Esophagus squamous epithelium (tissue), 5 donors: ENCODE measurements at places on chromosomes 6 and 20.

DNA sequence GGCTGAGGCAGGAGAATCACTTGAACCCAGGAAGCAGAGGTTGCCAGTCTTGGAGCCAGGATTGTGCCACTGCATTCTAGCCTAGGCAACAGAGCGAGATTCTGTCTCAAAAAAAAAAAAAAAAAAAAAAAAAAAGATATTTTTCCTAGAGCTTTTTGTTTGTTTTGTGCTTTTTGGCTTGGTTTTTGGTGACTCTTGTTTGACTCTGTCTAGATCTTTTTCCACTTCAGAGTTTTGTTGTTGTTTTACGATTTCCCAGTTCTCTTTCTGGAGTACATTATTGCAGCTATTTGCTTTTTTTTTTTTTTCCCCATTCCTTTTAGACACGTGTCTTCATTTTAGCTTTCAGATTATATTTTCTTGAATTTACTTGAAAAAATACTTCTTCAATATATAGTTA, 67.0 kb upstream of the AKAP12 start:
- DNase-seq: no peak

GRCh38 chr6:141048451-141048850, 1084.3 kb upstream of the GJE1 start:
- DNase-seq: no peak

DNA sequence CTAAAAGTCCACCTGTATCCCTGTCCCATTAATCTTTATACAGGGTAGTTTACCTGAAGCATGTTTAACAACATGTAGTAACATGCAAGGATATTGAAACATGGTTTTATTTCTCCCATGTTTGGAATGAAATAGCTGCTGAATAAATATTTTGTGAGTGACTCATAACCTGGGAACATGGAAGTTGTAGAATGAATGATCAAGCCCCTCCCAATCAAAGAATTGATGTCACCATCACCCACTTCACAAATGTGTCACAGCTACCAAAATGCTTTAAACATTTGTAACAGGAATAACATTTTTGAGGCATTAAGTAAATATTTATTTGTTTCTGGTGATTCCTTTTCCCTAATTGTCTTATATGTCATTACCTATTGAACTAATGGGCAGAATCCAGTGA, 58.9 kb upstream of the TNFAIP3 start:
- DNase-seq: no peak

- DNase-seq: no peak
Observed at GRCh38 chr6:79600812-79601609, 30.1 kb upstream of the SH3BGRL2 start.

DNA sequence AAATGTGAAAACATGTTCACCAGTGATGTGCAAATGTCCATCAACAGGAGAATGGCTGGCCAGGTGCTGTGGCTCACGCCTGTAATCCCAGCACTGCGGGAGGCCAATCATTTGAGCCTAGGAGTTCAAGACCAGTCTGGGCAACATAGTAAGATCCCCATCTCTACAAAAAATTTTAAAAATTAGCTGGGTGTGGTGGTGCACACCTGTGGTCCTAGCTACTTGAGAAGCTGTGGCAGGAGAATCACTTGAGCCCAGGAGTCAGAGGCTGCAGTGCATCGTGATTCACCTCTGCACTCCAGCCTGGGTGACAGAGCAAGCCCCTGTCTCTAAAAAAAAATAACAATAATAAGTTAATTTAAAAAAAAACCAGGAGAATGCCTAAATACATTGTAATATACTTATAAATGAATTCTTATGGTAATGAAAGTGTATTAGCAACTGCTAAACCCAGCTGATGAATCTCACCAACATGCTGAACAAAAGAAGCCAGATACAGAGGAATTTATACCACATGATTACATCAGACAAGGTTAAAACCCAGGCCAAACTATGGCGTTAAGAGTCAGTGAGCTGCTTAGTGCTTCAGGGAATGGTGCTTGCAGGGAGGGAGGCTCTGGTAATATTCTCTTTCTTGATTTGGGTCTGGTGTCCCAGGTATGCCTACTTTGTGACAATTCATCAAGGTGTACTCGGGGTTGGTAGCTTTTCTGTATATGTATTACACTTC, 36.4 kb downstream of the RPP40 start:
- DNase-seq: no peak

- no peak for DNase-seq
Observed at GRCh38 chr6:47665112-47665511, 33.3 kb upstream of the ADGRF4 start.

DNA sequence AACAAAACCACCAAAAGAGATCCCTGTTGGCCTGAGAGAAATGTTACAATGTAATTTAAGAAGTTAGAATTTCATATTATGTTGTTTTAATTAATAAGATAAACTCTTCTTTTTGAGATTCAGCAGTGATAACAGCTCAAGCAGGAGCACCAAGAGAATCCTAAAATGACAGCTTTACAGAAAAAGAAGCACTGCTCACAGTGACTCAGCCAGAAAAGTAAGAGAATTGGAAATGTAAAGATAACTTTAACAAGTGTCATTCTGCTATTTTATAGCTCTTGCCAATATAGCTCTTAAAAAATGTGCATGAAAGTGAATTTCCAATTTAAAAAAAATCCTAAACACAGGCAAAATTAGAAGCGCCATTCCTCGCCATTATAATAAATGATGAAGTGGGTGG, 111.3 kb downstream of the UBE3D start:
- DNase-seq: no peak

- no peak for DNase-seq
Observed at GRCh38 chr6:46909371-46909770, 12.4 kb downstream of the ADGRF5 start.

DNA sequence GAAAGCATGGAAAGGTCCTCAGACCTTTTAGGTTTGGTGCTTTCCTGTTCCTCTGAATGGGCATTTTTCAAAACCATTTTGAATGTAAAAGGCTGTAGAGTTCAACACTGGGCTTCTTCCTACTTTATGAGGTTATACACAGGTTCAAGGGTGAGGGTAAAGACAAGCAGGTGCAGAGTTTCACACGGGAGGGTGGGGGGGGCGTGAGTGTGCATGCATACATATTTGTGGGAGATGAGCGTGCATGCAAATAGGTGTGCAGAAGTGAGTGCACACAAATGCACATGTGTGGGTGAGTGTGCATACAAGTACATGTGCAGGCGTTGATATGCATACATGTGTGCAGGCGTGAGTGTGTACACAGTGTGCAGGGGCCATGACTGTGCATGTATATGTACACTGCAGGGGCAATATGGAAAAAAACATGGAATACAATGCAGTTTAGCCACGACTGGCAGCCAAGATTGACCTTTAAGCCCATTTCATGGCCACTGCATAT, 183.1 kb downstream of the GMPR start:
- DNase-seq: no peak

DNA sequence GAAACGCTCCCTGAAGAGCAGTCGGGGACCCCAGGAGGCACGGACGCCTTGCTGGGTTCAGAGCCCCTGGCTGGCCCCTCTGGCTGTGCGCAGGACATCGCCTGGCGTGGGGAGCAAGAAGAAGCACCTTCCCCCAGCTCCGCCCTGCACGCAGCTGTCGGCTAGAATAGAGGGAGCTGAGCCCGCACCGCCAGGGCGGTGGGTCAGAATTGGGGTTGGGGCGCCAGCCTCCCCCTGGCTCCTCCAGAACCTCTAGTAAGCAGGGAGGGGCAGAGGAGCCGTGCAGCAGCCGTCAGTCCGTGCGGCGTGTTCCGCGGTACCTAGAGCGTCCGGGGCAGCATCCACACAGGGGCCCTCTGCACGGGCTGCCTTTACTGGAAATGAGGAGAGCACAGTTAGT, 53.2 kb downstream of the KCNQ2 start:
- no peak for DNase-seq

- DNase-seq: no peak
Observed at GRCh38 chr6:155377061-155377460, 62.8 kb upstream of the TFB1M start.

DNA sequence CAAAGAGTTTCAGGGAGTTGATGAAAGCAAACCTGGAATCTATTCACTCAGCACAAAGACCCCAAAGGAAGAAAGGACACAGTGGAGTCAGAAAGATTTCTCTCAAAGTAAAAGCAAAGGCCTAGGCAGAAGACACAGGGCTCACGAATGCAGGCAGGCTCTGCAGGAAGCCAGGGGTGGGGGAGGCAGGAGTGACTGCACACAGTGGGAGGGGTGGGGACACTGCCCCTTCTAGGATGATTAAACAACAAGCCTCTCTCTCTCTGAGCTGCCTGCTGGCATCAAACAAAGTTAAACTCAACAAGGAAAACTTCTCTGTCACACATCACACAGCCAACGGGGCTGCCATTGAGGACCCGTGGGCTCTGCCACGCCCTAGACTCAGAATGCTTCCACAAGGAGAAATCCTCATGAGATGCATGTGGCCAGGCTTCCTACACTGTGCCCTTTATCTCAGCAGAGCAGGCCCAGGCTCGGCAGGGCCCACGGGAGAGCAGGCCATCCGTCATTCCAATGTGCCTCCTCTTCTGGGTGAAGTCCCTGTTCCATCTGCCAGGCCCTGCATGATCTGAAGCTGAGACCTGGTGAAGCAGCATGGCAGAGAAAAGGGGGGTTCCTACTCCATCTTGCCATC, 70.1 kb downstream of the RAMACL start:
- DNase-seq: no peak

DNA sequence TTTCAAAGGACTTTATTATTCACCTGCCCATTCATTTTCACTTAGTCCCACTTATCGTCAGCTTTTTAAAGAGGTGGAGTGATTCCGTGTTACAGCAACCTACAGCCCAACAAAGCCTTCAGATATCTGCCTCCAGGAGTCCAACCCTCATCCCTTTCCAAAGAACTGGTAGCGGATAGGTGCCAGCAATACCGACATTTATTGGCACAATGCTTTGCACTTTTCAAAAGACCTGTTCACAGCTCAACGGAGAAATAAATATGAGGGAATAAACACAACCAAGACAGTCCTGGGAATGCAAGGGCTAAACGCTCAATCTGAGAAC, 819 bp upstream of the MTRF1L start:
- DNase-seq: no peak
